Thoracic aorta (tissue), 2 donors: ENCODE measurements at places on chromosomes 16 and 17.

DNA sequence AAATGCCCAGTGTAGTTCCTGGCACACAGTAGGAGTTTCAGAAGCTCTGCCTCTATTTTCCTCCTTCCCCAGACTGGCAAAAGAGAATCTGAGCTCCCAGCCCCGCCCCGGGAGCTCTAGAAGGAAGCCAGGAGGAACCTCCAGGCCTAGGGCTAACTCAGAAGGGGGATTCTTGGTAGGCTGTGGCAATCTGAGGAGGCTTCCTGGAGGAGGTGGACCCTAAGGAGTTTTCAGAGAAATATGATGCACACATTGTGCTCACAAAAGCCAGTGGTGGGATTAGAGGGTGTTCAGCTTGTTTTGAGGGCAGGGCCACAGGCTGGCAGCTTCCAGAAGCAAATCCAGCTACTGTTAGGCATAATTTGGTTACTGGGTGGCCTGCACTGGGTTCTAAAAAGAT is 10.0 kb downstream of the ADGRG1 start:
- H3K27me3 ChIP-seq, result no peaks in the 10 kb centered on the region
- H3K4me3 ChIP-seq, result no peak overlapping the region
- H3K4me1 ChIP-seq, result no peaks in the 10 kb centered on the region

DNA sequence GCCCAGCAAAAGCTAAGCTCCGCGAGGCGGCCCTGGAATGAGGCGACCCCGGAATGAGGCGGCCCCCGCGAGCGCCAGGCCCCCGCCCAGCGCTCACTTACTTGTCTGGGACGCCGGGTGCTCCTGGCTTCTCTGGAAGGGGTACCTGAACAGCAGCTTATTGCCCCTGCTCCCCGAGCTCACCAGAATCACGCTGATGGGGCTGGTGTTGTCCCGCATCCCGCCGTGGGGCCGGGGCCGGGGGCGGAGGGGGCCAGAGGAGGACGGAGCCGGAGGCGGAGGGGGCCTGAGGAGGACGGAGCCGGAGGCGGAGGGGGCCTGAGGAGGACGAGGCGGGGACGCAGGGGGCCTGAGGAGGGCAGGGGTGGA is 440 bp downstream of the NPRL3 start:
- peak overlapping the region; percentile 99 for H3K4me3 ChIP-seq
- peaks cover 5% of the 10 kb centered on the region for H3K4me1 ChIP-seq
- no peak for DNase-seq
- H3K36me3 ChIP-seq, result no peaks in the 10 kb centered on the region
- H3K27me3 ChIP-seq, result no peaks in the 10 kb centered on the region
- peak overlapping the region; percentile 49 for H3K27ac ChIP-seq

DNA sequence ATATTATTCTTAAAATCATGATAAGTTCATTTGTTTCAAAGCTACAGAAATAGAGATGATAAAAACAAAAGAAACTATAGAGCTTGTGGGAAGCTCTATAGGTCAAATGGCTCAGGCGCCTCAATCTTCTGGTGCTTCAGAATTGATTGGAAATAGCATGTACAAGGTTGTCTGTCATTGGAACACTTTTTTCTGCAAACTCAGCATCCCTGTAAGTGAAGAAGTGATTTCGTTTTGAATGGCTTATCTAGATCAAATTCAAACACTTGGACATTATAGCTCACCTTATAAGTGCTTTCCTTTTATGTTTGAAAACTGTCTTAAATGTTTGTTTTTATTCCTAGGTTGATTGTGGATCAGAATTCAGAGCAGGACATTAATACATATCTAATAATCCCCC is 103.7 kb downstream of the SKAP1 start:
- H3K36me3 ChIP-seq, result no peaks in the 10 kb centered on the region
- DNase-seq, result no peak
- no peaks in the 10 kb centered on the region for H3K27me3 ChIP-seq
- H3K4me3 ChIP-seq, result no peak overlapping the region
- H3K27ac ChIP-seq, result no peak overlapping the region

DNA sequence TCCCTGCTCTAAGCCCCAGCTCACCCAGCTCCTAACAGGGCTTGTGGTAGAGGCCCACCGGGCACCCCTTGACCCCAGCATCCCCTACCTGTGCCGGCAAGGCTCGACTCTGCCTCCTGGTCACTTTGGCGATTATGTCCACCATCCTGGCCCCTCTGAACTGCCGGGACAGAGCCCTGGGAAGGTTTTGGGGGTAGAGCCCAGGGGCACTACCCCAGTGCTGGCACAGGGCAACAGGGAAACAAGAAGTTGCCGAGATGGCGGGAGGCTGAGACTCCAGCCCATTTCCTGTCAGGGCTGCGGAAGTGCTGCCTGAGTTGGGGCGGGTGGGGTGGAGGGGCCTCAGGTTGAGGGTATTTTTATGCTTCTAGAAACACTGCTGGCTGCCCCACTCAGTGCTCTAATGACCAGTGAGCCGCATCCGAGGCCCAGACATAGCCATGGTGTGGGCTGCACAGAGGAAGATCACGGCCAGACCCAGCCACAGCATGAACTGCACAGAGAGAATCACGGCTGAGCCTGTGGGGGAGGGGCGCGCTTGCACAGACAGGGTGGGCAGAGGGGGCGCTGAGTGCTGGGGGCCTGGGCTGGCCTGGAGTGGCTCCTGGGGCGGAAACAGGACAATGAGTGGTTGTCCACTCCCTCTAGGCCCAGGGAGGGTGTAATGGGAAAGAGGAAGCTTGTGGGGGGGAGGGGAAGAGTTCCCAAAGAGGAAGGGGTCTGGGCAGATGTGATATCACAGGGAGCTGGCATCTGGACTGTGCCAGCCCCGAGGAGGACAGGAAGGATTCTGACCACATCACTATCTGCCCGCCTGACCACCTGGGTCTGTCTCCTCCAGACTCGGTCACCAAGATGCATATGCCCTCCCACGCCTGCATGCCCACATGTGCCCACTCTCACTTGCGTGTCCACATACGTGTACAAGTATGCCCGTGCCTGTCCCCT is 22.3 kb downstream of the ARHGAP27 start:
- DNase-seq, result no peak
- H3K36me3 ChIP-seq, result no peaks in the 10 kb centered on the region
- peaks cover 6% of the 10 kb centered on the region for H3K4me1 ChIP-seq
- H3K4me3 ChIP-seq, result peak overlapping the region; percentile 61
- no peaks in the 10 kb centered on the region for H3K27me3 ChIP-seq

GRCh38 chr17:28507567-28508203 is 1.5 kb downstream of the FOXN1 start:
- no peak overlapping the region for H3K4me3 ChIP-seq
- no peak for DNase-seq
- H3K27ac ChIP-seq, result no peak overlapping the region
- no peaks in the 10 kb centered on the region for H3K27me3 ChIP-seq
- no peaks in the 10 kb centered on the region for H3K4me1 ChIP-seq
- H3K36me3 ChIP-seq, result no peaks in the 10 kb centered on the region

- H3K36me3 ChIP-seq, result no peaks in the 10 kb centered on the region
- no peak overlapping the region for H3K27ac ChIP-seq
- H3K4me1 ChIP-seq, result no peaks in the 10 kb centered on the region
- H3K27me3 ChIP-seq, result no peaks in the 10 kb centered on the region
- H3K4me3 ChIP-seq, result no peak overlapping the region
Observed at GRCh38 chr16:71327720-71328119, 30.8 kb upstream of the CALB2 start.

DNA sequence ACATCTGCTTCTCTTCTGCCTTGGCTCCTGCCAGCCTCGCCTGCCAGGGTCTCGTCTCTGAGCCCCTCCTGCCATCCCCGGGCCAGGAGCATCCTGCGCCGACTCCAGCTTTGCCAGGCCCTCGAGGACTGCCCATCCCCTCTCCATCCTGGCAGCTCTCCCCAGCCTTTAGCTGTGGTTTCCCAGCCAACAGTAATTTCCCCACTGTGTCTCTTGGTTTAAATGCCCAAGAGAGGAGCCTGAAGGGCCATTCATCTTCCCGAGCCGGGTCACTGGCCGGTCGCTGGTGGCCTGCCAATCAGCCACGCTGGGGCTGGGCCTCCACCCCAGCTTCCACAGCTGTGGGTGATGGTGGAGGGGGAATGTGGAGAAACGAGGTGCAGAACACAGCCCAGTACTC is 47.8 kb downstream of the MRC2 start:
- no peaks in the 10 kb centered on the region for H3K27me3 ChIP-seq
- H3K27ac ChIP-seq, result peak overlapping the region; percentile 15
- H3K4me3 ChIP-seq, result no peak overlapping the region
- no peaks in the 10 kb centered on the region for H3K4me1 ChIP-seq

GRCh38 chr16:31067342-31067741 is 6.7 kb downstream of the ZNF668 start:
- no peak overlapping the region for H3K27ac ChIP-seq
- H3K4me3 ChIP-seq, result no peak overlapping the region
- peaks cover 8% of the 10 kb centered on the region for H3K36me3 ChIP-seq

DNA sequence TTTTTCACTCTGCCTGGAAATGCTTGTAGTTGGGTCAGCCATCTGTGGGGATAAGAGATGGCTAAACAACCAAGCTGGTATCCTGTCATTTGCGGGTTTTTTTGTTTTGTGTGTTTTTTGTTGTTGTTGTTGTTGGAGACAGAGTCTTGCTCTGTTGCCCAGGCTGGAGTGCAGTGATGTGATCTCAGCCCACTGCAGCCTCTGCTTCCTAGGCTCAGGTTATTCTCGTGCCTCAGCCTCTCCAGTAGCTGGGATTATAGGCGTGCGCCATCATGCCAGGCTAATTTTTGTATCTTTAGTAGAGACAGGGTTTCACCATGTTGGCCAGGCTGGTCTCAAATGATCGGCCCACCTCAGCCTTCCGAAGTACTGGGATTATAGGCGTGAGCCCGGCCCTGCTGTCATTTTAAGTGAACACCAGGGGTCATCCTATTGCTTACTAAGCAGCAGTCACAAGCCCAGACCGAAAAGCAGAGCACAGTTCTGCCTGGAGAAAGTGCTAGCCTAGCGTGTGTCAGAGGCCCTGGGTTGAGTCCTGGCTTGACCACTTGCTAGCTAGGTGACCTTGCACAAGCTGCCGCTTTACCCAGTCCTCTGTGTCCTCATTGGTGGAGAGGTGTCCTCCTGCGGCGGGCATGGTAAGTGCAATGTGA is 4.6 kb downstream of the SMCR8 start:
- H3K4me1 ChIP-seq, result peaks cover 49% of the 10 kb centered on the region
- DNase-seq, result no peak
- H3K36me3 ChIP-seq, result peaks cover 23% of the 10 kb centered on the region
- no peak overlapping the region for H3K4me3 ChIP-seq
- no peak overlapping the region for H3K27ac ChIP-seq

- H3K4me1 ChIP-seq, result peaks cover 36% of the 10 kb centered on the region
- H3K36me3 ChIP-seq, result no peaks in the 10 kb centered on the region
- no peak for DNase-seq
- H3K27me3 ChIP-seq, result no peaks in the 10 kb centered on the region
- no peak overlapping the region for H3K4me3 ChIP-seq
- peak overlapping the region; percentile 60 for H3K27ac ChIP-seq
Observed at GRCh38 chr17:43740541-43740940, 18.1 kb downstream of the SOST start.

- no peak for DNase-seq
- H3K27me3 ChIP-seq, result no peaks in the 10 kb centered on the region
- H3K4me3 ChIP-seq, result no peak overlapping the region
- no peak overlapping the region for H3K27ac ChIP-seq
- no peaks in the 10 kb centered on the region for H3K36me3 ChIP-seq
Observed at GRCh38 chr16:75472908-75473877, 8.7 kb upstream of the TMEM170A start.

DNA sequence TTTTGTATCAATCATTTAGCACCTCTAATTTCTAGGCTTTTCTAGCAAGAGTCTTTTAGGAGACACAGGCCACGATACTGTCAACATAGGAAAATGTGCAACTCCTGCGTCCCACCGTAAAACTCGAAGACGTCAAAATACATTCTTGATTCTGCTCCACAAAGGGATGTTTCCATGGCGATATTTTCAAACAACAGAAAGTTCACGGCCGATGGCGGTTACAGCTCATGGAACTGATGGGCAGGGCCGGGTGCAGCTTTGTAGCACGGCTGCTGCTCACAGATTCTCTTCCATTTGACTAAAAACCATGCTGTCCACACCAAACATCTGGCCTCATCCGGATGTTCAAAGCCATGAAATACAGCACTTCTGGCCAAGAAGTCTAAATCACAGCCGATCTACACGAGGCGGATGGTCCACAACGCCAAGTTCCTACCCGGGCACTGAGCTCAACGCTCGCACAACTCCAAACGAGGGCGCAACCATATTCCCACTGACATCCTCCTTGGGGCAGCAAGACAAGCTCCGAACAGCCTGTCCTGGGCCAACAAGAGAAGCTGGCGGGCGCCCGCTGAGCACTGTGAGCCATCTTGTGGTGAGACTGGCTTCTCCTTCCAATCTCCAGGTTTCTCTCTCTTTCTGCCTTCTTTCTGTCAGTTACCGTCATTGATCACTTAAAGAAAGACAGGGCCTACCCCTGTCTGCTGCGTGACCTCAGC is 79.8 kb downstream of the ZNF778 start:
- no peak for DNase-seq
- H3K27me3 ChIP-seq, result no peaks in the 10 kb centered on the region
- H3K27ac ChIP-seq, result no peak overlapping the region
- H3K4me1 ChIP-seq, result peaks cover 21% of the 10 kb centered on the region
- no peak overlapping the region for H3K4me3 ChIP-seq

DNA sequence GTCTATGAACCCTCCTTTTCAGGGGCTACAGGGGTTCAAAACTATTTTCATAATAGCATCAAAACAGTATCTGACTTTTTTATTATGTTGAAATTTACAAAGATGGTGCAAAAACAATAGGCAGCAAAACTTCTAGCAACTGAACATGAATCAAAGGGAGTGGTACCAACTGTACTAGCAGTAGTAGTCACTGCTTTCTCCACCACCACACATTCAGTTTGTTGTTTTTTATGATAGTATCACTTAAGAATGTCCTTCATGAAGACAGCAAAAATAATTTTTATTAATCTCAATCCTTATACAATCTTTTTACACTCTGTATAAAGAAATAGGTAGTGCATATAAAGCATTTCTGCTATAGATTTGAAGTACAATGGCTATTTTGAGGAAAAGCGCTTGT is 47.6 kb downstream of the MED13 start:
- H3K4me3 ChIP-seq, result no peak overlapping the region
- peaks cover 7% of the 10 kb centered on the region for H3K36me3 ChIP-seq
- H3K27me3 ChIP-seq, result no peaks in the 10 kb centered on the region
- no peak overlapping the region for H3K27ac ChIP-seq
- DNase-seq, result no peak
- H3K4me1 ChIP-seq, result peaks cover 5% of the 10 kb centered on the region

DNA sequence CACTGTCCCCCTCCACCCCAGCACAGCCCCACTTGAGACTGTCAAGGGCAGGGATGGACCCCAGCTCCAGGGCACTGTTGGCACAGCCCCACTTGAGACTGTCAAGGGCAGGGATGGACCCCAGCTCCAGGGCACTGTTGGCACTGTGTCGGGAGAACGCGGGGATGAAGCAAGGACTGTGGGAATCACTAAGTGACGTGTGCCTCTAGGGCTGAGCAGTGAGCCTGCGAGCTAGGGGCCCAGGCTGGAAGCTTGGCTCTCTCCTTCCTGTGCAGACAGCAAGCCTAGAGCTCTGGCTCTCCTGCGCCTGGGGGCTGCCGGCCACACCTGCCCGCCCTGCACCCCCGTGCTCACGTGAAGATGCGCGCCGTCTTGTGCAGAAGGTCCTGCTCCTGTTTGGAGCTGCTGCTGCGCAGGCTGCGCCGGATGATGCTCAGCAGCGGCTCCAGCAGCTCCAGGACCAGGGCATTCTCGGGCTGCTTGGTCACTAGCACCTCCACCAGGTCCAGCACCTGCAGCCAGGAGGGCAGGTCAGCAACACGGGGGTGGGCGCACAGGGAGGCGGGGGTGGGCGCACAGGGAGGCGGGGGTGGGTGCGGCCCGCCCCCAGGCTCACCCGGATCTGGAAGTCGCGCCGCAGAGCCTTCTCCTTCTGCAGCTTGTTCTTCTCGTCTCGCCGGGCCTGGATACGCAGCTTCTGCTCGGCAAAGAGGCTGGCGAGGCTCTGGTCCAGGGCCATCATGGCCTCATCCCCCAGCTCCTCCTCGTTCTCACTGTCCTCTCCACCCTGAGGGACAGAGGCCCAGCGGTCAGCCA is 10.8 kb downstream of the MYBBP1A start:
- H3K27ac ChIP-seq, result no peak overlapping the region
- no peak for DNase-seq
- no peaks in the 10 kb centered on the region for H3K27me3 ChIP-seq
- no peak overlapping the region for H3K4me3 ChIP-seq
